ENCODE measurements at places on chromosomes 3 and 15.

DNA sequence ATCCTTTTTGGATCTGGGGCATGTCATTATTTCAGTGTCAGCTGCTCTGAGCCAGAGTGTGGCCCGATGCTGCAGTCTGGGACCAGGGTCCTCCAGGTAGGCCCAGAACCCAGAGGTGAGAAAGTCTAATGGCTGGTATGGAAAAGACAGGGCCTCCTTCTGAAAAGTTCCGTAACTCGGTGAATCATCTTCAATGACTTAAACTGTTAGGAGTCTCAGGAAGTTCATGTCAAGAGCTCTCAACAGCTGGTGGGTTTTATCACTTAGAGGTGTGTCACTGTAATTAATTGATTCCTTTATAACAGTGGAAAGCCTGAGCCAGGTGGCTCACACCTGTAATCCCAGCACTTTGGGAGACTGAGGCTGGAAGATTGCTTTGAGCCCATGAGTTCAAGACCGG lies 28.5 kb upstream of the PDE8A start:
- no peak for DNase-seq

DNA sequence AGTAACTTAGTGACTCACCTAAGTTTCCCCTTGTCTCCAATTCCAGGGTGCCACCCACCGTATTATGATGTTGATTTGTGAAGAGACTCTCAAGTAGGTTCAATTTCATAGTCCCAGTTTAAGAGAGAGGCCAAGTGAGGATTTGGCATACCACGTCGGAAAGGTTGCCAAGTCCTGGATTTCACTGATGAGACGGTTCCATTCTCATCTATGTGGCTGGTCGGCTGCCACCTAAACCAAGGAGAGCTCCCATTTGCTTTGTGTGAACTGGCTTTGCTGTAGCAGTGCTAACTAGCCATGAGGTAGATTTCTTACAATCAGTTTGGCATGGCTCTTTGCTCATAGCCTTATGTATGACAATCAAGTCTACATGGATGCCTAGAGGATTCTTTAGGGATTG lies 653.6 kb downstream of the NLGN1 start:
- no peak for DNase-seq

DNA sequence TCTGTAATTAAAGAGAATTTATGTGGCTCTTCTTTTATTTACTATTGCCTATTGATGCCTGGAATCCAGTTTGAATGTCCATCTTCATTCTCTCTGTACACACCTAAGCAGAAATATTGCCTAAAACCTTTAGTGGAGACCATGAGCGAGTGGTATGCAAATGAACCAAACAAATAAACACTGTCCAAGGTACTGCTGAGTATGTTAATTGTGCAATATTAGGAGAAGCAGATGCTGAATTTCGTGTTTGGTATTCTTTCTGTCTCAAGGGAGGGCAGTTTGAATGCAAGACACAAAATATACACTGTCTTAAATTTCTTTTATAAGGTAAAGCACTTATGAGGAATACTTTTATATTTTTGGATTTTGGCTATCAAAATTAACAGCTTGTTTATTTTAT lies 440.9 kb downstream of the RBMS3 start:
- no peak for DNase-seq

- DNase-seq: no peak
Measured at GRCh38 chr3:99921986-99922385, 104.3 kb downstream of the CMSS1 start.

DNA sequence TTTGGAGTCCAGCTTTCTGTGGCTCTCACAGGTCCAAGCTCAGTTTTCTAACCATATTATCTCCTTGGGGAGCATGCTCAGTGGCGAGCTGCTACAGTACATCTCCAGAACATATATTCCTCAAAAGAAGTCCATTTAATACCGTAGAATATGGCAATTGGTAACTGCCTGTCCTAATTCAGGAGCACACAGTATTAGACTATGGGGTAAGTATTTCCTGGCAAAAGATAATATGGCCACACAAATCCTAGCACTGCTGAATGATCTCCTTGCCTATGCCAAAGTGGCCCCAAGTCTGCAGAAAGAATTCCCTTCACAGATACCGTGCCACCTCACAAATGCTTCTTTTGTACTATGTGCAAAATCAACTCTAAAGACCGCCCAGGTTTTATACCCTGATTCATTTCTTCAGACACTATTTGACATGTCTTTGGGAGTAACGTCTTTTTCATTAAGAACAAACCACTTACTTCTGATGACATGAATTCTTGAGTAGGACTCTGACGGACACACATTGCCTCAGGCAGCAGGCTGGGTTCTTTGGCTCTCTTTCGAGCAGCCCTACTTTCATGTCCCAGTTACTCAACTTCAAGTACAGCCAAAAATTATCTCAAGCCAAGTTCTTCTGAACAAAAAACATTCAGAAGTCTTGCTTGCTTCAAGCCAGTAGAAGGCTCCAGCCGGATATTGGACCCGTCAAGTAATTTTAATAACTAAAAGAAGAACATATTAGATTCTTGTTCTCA lies 368.3 kb upstream of the DCBLD2 start:
- no peak for DNase-seq

DNA sequence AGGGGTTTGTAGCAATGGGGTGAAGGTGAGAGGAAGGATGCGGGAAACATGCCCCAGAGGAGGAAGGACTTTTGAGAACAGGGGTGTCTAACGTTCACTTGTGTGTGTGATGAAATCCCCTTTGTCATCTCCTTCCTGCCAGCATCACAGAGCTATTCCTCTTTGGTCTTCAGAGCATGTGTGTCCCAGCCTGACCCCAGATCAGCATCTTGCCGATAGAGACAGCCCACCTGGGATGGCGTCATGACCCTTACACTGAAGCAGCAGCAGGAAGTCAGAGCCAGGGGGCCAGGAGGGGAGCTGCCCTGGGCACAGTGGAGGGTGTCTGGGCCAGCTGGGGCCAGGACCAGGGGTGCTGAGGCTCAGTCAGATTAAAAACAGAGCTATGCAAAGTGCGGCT lies 29.9 kb upstream of the GRIP2 start:
- DNase-seq: no peak

GRCh38 chr15:52252781-52253180 lies 42.8 kb downstream of the MYO5C start:
- no peak for DNase-seq

GRCh38 chr3:169145540-169146178 lies 517.9 kb downstream of the MECOM start:
- DNase-seq: no peak

- peak; percentile 14 for DNase-seq
Measured at GRCh38 chr3:4394048-4394447, 73.0 kb downstream of the SUMF1 start.

- no peak for DNase-seq
Measured at GRCh38 chr3:157087780-157088600, 72.0 kb downstream of the CCNL1 start.

DNA sequence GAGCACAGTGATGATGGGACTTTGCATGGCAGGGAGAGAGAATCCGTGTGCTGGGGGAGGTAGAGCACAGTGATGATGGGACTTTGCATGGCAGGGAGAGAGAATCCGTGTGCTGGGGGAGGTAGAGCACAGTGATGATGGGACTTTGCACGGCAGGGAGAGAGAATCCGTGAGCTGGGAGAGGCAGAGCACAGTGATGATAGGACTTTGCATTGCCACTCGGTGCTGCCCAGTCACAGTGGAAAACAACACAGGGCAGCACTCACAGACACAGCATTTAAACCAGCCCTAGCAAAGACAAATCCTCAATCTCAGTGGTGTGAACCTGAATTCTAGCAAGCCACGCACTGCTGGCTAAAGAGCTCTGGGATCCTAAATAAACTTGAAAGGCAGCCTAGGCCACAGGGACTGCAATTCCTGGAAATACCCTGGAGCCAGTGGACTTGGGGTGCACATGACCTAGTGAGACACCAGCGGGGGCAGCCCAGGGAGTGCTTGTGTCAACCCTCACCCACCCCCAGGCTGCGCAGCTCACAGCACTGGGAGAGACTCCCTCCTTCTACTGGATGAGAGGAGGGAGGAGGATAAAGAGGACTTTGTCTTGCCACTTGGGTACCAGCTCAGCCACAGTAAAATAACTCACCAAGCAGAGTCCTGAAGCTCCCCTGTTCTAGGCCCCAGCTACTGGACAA lies 23.4 kb upstream of the TNK2 start:
- no peak for DNase-seq

- no peak for DNase-seq
Measured at GRCh38 chr3:193951859-193952258, 184.1 kb upstream of the HES1 start.

GRCh38 chr15:45347989-45348388 lies 30.4 kb downstream of the GATM start:
- no peak for DNase-seq

GRCh38 chr3:56089739-56090138 lies 378.5 kb downstream of the ERC2 start:
- no peak for DNase-seq

- DNase-seq: no peak
Measured at GRCh38 chr3:161389445-161390035, 18.2 kb upstream of the SPTSSB start.

DNA sequence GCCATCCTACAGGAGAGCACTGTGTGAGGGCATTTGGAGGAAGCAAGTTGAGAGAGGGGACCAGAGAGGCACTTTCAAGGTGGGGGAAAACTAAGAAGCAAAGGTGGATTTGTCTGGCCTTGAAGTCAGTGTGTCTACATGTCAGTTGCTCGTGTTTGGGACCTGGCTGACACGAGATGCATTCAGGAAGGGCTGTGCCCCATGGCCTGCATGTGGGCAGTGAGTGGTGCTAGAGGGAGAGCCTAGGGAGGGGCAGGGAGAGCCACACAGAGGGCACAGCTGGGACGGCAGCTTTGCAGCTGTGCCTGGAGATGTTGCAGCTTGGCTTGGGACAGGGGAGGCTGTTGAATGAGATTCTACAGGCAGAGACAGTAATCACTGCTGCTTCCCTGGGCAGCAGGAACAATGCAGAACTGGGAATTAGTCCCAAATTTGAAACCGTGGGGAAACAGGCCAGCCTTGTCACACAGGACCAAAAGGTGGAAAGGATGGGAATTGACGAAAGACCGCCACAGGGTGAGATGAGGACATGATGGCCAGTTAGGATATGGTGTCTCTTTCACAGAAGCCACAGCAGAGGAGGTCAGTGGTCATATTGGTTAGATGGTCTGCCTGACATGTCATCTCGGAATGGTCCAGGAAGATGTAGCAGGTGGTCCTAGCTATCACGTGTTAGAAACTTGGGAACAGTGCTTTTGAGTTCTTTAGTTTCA lies 10.0 kb downstream of the SEC61A1 start:
- no peak for DNase-seq

- DNase-seq: no peak
Measured at GRCh38 chr15:99446565-99447496, 119.0 kb upstream of the MEF2A start.

- DNase-seq: no peak
Measured at GRCh38 chr3:155772801-155773200, 27.9 kb upstream of the PLCH1 start.

DNA sequence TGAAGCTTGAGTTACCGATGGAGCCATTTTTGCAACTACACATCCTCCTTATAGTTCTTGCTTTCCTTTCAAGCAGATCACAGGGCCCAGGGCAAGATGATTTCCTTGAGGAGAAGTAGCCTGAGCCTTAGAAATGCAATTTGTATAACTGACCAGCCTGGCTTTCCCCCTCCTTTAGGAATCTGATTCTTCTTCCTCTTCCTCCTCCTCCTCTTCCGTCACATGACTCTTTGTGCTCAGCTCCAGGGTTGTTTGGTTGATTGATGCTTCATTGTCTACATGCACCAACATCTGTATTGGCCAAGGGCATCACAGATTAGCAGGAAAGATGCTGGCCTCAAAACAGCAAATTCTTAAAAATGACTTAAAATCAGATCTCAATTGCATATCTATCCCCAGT lies 3.3 kb downstream of the SNAPC5 start:
- no peak for DNase-seq

DNA sequence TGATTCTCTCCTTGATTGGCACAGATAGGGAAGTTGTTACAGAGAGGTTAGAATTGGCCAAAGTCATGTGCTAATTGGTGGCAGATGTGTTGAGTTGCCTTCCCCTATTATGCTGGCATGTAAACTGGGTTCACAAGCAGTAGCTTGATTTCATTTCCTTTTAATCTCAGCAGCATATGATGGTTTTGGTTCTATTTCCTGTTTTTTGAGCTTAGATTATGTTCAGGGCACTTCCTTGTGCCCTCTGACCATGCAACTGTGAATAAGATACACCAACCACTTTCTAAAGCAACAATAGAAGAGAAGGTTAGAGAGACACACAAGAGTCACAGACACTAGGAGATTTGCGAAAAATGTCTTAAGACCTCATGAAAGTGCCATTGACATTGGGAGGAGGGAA lies 16.5 kb downstream of the HPS3 start:
- no peak for DNase-seq

DNA sequence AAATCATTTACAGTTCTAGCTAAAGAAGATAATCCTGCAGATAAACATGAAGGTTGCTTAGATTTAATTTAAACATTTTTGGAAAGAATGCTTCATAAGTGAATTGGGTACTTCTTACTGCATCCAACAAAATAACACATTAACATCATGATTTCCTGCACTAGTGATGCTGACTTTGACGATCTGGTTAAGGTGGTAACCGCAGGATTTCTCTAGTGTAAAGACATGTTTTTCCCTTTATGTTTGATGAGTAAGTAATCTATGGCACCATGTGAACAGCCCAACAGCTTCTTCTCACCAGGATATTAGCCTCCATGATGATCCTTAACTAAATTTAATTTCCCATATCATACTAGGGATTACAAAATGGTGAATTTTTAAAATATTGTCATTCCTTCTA lies 14.1 kb downstream of the SPPL2A start:
- DNase-seq: no peak

DNA sequence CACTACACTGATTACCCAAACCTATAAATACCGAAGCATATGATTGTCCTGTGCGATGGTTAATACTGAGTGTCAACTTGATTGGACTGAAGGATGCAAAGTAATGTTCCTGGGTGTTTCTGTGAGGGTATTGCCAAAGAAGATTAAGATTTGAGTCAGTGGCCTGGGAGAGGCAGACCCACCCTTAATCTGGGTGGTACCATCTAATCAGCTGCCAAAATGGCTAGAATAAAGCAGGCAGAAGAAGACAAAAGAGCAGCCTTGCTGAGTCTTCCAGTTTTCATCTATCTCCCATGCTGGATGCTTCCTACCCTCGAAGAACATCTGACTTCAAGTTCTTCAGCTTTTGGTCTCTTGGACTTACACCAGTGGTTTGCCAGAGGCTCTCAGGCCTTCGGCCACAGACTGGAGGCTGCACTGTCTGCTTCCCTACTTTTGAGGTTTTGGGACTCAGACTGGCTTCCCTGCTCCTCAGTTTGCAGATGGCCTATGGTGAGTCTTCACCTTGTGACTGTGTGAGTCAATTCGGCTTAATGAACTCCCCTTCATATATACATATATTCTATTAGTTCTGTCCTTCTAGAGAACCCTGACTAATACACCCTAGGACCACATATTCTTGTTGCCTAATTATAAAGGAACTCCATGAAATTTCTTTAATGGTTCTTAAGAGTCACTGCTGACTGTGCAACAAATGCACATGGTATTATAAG lies 31.7 kb downstream of the CSNK1G1 start:
- DNase-seq: no peak

DNA sequence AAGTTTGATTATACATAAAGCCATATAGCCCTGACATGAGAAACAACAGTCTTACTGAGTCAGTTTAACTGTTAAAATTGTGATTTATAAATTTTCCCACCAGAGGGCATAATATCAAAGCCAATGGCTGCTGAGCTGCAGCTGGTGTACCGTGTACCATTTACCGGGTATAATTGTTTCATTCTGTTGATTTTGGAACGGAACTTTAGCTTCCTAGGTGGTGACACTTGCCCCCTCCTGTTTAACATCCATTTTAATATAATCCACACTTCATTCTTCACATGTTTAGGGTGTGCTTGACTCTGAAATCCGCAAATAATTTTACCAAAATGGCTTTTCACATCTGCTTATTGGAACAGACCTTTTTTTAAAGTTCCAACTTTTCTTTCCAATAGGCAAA lies 72.8 kb downstream of the SLC9A9 start:
- no peak for DNase-seq

All from stimulated activated CD8-positive, alpha-beta memory T cell treated with anti-CD3 and anti-CD28 coated beads, Interleukin-12 subunit alpha, Interleukin-12 subunit beta, amount 100 ng/mL, for 4 hours (primary cell).